ENCODE measurements at places on chromosomes 3 and 15.

DNA sequence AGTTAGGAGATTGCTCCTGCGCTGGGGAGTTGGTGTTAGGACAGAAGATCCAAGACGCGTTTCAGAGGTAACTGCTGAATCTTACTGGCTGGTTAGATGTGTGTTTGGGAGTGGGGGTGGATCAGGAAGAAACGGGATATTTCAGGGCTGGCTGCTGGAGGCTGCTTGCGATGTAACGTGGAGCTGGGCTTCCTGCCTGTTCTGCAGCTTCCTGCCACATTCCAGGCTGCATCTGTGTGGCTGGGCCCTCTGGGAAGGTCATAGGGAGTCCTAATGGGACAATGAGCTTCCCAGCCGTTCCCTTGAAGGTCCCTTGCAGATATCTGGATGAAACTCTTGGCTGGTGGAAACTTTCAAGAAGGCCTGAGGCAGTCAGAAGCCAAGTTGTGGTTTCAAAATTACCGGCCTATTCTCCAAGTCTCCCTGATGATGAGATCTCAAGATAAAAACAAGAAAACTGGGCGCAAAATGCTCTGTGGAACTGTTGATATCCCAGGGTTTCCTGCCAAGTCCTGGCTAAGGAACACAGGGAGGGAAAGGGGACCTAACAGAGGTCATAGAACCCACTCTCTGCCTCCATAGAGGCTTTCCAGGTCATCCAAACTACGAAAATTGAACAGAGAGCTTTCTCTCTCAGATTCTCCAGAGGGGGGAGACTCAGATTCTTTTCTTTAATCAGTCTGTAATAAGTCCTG lies 67.0 kb downstream of the NOX5 start:
- no peak for DNase-seq

DNA sequence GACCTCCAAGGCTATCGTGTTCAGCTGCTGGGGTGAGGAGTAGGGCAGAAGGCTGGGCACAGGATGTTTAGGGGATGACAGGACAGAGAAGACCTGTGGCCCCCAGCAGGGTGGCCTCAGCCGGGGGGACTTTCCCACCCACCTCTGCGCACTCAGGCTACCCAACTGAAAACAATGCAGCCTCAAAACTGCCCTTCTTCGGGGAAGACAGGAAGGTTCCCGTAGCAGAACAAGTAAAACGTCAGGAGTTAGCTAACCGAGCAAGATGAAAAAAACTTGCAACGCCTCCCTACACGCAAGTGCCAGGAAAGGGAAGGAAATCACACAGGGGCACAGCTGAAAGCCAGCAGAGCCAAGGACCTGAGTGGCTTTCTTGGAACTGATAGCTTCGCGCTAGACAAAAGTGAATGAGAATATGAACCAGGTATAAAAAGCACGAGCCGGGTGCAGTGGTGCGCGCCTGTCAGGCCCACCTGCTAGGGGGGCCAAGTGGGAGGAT lies 38.4 kb upstream of the FURIN start:
- DNase-seq: no peak

DNA sequence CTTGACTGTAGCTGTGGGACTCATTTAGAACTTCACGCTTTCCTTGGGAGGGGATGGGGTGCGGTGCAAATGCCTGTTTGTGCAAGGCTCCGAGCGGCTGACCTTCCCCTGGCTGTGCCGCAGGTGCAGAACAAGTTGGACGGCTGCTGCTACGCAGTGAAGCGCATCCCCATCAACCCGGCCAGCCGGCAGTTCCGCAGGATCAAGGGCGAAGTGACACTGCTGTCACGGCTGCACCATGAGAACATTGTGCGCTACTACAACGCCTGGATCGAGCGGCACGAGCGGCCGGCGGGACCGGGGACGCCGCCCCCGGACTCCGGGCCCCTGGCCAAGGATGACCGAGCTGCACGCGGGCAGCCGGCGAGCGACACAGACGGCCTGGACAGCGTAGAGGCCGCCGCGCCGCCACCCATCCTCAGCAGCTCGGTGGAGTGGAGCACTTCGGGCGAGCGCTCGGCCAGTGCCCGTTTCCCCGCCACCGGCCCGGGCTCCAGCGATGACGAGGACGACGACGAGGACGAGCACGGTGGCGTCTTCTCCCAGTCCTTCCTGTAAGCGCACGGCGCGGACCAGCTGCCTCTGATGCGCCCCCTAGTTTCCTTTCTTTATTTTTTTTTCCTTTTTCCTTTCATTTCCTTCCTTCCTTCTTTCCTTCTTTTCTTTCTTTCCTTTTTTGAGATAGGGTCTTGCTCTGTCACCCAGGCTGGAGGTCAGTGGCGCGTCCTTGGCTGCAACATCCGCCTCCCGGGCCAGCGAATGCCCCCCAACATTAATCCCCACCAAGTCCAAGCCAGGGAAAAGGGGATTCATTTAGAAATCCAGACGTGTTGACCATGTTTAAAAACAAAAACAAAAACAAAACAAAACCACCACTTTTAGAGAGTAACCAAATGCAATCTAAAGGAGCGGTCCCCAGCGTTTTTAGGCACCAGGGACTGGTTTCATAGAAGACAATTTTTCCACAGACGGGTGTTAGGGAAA lies 42.7 kb downstream of the EIF2AK4 start:
- peak; percentile 89 for DNase-seq

DNA sequence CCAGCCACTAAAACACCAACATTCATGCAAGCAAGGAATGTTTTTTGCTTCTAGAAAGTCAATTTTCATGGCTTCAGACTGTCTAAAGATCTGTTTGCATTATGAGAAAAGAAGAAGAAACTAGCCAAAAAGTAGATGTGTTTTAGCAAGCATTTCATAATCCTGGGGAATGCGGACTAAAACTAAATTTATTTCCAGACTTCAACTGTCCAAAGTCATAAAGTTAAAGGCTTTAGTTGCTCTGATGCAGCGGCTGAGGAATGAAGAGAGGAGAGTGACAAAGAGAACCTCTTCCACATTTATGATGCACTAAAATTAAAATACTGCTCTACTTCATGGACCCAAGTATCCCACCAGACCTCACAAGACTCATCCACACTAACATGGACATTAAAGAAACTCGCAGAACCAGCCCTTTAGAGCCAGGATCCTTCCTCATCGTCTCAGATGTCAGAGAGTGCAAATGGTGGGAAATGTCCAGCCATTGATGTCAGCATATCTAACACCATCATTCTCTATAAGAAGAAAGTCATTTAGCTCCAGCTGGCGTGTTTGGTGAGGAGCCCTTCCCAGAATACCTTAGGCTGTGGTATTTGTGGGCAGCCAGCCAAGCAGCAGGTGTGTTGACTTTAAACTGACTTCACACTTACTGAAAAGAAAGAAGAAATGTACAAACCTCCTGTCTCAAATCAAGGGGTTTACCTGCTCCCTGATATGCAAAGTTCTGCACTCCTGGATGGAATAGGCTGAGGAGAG lies 17.4 kb downstream of the FYCO1 start:
- no peak for DNase-seq

DNA sequence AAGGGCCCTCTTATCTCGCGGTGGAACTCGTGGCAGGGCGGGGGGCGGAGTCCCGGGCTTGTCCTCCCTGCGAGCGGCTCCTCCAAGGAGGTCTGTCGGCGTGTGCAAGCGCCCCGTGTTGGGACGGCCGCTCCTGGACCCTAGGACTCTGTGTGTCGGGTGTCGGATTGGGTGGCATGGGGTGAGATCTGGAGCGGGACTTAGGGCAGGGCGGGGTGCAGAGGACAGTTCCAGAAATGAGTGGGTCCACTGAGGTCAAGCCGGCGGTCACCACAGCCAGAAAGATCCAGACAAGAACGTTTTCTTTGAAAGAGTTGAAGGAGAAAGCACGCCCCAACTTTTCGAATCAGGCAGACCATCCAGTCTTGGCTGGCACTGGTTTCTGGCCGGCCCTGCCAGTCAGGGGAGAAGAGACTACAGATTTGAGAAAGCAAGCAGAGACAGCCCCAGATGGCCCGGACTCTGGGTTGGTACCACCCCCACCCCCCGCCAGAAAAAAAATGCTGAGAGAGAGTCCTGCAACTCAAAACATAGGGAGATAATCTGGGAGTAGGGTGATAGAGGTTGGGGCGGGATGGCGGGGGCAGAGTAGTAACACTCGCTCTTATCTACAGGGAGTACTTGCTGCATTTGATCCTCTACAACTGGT lies 784 bp upstream of the CISH start:
- no peak for DNase-seq

DNA sequence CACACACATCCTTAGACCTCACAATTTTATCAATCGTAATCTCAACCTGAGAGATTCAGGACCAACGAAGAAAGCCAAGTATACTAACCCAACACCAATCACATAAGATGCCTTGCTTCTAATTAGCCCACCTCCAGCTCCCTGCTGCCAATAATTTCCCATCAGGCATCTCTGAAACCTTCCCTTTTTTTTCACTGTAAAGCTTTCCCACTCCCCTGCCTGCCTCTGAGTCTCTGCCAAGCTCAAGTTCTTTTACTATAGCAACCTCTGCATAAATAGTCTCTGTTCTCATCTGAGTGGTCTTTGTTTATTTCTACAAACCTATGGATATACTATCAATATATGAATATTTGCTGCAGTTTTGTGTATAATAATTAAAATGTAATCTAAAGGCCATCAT lies 86.5 kb downstream of the PIK3CB start:
- DNase-seq: no peak

Data from SK-N-SH (cell line).